SHP77 (cell line): ENCODE measurements at places on chromosomes 11 and 22.
A peak's percentile ranks its signal among the peaks of the same experiment; 100 is the strongest.

- no peak for DNase-seq
Measured at GRCh38 chr11:61536676-61537270, 28.2 kb downstream of the LRRC10B start.

GRCh38 chr11:85953491-85954143 lies 98.4 kb downstream of the CCDC83 start:
- no peak for DNase-seq

DNA sequence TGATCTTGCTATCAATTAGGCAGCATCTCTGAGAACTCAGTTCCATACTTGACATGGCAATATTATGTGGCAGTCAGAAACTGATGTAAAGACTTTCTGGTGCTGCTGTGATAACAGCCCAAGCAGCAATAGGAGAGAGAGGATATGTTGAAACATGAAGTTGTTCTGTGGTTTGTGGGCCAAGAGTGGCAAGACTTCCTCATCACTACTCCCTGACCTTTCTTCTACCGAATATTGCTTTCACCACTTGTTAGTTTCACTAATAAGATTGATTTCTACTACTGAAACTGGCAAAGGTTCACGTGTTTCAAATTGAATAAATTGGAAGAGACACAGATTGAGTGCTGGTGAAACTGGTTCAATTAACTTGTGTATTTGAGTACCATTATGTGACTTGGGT lies 852.6 kb upstream of the RAG2 start:
- DNase-seq, result no peak

DNA sequence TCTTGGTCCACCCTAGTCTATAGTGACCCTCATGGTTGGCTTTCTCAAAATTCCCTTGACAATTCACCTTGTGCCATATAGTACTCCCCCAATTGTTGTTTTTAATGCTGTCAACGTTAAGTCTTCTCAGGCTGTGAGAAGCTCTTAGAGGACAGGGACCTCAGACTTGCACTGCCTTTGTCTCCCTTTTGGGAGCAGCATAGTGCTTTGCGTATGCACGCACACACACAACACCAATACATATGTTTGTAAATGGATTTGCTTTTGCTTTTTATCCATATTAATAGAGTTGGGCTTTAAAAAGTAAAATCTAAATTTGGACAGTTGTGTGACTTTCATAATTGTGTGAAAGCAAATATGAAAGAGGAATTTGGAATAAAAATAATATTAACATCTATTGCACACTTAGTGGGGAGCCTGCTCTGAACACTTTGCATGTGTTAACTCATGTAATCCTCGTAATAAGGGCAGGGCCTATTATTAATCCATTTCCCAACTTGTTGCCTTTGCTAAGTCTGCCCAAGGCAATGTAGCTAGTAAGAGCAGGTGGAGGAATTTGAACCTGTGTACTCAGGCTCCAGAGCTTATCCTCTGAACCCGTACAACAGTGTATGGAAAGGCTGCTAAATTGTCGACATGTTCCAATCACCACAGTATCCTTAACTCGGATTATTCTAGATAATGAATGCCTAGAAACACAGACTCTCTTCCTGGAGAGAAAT lies 257.7 kb upstream of the NARS2 start:
- no peak for DNase-seq

DNA sequence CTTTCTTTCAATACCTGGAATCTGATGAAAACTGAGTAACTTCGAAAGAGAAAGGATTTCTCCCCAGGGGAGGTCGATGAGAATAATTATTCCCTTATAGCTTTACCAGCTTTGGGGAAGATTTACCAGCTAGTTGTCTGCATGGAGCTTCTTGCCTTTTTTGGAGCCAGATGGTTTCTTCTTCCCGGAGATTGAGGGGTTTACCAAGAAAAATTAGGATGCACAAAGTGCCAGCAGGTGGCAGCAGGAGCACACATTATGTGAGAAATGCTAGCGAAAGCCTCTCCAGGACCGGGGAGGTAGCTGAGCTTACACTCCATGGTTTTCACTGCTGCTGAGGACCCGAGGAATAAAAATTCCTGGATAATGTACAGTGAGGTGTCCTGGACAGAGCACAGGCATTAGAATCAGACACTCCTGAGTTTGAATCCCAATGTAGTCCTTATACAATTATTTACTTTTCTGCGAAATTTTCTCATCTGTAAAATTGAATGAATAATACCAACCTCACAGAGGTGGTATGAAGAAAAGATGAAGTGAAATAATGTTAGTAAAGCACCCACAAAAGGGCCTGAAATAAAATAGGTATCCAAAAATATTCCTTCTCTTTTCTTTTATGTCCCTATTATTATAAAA lies 46.0 kb upstream of the PARVA start:
- peak; percentile 52 for DNase-seq

DNA sequence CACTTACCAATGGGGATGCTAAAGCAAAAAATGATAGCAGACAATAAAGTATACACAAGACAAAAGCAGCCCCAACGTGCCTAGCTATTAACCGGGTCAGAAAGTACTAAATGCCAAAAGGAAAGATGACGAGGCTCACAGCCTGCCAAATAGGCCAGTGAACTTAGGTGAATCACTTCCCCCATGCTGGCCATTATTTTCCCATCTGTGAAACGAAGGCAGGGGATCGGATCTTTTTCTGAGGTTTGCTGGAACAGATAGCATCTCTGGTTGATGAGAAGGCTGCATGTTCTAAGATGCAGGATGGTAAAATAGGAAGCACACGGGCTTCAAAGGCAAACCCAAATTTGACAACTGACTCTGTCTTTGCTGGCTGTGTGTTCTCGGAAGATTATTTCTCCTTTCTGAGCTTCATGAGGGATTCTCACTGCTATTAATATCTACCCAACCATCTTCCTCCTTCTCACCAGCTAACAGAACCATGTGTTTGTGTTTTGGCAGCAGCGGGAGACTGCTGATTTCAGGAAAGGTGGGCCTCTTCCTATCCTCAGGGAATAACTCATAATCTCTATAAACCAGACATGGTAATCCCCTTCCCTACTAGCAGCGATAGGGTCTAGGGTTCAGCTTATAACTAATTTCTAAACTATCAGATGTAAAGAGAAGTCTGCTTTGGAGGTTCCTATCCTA lies 390.7 kb downstream of the LARGE1 start:
- no peak for DNase-seq
